ENCODE measurements at places on chromosomes 2 and 18.

DNA sequence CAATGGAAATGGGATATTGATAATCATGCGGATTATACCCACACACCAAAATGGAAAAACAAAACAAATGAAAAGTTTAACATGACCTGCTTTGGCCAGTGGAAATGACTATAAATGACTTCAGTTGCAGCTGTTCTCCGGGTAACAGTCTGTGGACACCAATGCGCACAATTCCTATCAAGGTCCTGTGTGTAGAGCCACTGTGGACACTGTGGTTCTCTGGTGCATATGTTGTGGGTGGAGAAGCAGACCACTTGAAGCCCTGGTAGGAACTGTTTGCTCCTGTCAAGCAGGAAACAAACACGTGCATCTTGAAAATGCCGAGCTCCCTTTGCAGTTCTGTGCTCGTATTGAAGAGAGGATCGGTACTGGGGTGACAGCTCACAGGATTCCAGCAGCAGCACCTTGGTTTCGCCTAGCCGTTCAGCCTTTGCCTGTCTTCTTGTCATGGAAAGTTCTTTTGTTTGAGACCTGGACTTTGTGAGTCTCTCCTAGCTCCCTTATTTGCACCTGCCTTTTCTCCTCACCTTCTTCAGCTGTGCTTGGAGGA is 32.9 kb downstream of the NCK2 start:
- no peak for DNase-seq

GRCh38 chr2:15993232-15993610 is 52.9 kb downstream of the MYCN start:
- no peak for DNase-seq

DNA sequence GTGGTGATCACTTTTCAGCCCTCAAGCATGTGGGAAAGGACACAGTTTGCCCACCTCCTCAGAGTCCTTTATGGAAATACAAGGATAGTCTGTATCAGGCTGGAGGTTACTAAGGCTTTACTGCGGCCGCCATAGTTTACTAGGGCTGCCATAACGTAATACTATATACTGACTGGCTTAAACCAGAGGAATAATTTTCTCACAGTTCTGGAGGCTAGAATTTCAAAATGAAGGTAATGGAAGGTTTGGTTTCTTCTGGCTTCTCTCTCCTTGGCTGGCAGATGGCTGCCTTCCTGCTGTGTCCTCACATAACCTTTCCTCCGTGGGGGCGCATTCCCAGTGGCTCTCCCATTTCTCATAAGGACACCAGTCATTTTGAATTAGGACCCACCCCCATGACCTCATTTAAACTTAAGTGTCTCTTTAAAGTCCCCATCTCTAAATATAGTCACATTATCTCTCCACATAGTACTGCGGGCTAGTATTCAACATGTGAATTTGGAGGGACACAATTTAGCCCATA is 12.5 kb upstream of the ATIC start:
- DNase-seq: no peak

DNA sequence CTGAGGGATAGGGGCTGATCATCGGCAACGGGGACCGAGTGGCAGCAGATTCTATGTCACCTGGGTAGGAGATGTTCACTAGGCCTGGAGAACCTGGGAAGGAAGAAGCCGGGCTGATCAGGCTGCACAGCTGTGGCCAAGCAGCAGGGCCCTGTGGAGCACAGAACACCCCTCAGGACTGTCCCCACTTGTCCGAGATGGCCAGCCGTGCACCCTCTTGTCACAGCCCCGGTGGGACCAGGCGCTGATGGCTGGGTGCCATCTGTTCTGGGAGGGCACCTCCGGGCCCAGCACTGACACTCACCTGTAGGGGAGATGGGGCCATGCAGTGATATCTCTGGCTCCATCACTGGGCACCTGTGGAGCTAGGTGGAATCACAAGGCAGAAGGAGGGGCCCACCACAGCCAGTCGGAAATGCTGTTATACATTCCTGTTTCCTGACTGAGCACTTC is 217.9 kb upstream of the RAB6C start:
- DNase-seq: no peak

DNA sequence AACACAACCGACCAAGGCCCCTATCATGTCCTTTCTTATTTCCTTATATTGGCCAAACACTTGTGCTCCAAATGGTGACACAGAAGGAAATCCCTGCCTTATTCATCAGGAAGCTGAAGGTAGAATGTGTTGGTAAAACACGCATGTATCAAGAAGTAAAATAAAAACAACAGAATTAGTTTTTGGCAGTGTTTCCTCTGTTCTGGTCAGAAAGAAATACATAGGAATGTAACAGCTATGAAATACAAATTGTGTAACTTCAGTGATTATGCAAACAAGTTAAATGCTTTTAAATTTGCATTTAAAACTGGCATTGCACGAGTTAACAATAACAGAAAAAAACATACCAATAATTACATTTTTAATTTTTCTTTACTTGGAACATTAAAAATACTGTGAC is 19.3 kb downstream of the ST6GAL2 start:
- no peak for DNase-seq

- DNase-seq: no peak
Measured at GRCh38 chr2:106137731-106138521, 56.2 kb downstream of the UXS1 start.

GRCh38 chr2:48586433-48586832 is 31.2 kb upstream of the GTF2A1L start:
- DNase-seq: no peak

GRCh38 chr2:217835931-217836891 is 166.6 kb downstream of the TNS1 start:
- peak; percentile 80 for DNase-seq

DNA sequence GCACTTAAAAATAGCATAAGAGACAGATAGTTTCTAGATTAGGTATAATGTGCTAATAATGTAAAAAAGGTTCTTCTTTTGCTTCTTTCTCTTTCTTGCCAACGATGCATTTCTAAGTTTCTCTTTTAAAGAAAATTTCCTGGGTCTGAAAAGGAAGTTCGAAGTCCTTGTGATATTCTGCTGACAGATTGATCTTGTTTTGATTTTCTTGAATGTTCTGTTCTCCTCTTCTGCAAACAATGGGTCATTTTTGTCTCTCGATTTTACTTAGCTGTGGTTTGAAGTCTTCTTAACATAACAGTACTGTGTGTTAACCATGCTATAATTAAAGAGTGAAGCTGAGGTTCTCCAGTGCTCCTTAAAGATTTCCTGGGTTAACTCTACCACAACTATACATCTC is 61.1 kb upstream of the ACYP2 start:
- no peak for DNase-seq

DNA sequence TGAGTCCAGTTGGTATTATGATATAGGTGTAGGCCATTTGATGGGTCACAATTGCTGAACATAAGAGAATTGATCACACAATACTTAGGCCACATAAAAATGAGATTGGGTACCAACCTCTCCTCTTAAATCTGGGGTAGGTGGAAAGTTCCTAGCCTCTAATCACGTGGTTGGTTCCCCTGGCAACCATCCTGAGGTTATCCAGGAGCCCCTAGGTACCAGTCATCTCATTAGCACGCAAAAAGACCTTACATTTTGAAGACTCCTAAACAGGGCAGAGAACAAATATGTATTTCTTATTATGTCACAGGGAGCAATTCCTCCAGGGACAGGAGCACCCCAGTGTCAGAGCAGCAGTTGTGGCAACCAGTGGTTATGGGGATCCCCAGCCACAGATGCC is 12.7 kb upstream of the SELENOI start:
- DNase-seq: no peak

- no peak for DNase-seq
Measured at GRCh38 chr2:165745916-165746315, 48.1 kb downstream of the GALNT3 start.

- no peak for DNase-seq
Measured at GRCh38 chr2:15205562-15205961, 355.6 kb downstream of the NBAS start.

GRCh38 chr2:10482913-10483312 is 34.8 kb upstream of the ODC1 start:
- no peak for DNase-seq

Measured in psoas muscle (tissue), 8 donors.